ENCODE measurements at places on chromosomes 4 and X.

DNA sequence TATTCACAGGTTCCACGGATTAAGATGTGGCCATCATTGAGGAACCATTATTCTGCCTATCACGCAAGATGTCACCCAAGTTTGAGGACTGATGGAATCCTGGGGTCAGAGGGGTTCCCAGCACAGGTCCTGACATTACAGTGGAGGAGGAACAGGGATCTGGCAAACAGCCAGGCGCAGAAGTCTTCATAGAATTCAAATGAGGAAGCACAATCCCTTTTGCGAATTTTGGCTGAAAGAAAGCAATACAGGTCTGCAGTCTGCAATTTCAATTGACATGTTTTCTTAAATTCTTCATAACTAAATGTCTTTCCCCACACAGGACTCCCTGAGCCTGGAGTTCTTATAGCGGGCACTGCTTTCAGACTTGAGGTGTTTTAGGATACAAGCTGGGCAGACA, 14.5 kb downstream of the DOCK11 start:
- no peak for DNase-seq

DNA sequence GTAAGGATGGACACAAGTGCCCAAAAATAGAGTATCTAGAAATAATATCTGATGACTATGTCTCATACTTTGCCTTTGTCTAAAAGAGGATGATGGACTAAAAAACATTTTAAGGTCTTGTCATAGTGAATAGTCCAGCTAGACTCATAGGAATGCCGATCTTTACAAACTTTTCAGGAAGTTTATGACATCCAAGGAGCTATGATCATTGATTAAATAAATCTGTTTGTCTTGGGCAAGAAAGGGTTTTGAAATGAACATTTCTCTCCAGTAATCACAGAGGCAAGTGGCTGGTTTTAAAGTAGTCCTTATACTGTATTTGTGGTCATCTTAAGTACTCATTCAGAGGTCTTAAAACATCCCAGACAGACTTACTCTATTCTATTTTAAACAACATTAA, 109.8 kb downstream of the MAPK10 start:
- DNase-seq = no peak

DNA sequence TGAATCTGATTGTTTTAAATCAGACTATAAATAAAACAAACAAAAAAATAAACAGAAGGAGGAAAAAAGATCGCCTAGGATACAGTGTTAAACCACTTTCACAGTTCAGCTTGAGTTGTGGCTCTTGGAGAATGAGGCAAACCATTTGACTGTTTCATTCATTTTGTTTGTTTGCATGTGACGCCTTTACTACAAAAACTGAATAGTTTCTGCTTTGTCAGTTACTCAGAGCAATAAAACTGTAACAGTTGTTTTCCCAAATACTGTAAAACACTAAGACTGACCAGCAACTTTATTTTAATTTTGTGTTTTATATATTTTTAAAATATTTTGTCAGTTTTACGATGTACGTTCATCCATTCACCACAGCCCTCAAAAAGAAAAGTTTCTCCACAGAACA, 214.5 kb downstream of the FBXW7 start:
- DNase-seq = no peak

DNA sequence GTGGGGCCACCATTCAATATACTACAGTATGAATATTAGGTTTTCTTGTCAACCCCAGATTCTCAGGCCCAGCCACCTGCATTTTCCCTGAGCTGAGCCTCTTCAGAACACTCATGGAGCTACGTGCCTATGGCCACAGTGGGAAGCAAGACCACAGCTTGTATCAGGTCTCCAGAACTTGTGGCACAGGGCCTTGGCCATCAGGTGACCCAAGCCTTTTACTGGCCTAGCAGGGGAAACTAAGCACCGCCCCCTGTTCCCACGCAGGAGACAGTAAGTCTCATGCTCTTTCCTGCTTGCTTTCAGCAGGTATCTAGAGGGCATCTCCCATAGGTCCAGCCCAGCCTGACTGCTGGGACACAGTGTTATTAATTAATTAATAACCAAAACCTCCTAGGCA, 138.4 kb upstream of the MAMLD1 start:
- no peak for DNase-seq

DNA sequence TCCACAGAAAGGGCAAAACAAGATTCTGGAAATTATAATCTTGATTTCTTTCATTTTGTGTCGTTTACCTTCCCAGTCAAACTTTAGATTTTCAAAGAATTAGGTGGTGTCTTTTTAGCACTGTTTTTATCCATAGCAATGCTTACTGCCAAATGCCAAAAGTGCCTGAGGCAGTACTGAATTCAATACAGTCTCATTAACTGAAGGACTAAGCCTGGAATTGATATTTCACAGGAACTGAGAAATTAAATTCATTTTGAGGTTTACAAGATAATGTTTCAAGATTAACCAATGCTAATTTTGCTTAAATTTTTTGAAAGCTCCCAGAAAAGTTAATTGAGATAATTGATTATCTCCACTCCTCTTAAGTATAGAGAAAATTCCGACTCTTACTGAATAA, 68.8 kb upstream of the ARHGAP24 start:
- no peak for DNase-seq

DNA sequence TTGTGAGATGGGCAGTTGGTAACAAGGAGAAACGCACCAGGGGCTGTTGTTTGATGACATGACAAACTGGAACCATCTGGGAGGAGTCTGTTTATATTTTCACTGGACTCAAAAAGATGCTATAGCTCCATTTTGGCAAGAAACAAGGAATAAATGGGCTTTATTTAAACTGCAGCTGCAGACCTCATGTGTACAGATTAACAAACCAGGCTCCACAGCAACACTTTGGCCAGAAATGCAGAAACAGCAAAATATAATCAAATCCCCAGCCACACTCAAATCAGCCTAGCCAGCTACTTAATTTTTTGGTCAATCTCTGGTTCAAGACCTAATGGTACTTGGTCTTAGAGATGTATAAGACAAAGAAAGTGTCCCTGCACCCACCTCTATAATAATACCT, 52.7 kb downstream of the ASB9 start:
- no peak for DNase-seq
